ENCODE measurements at places on chromosomes 1 and 21.
A peak's percentile ranks its signal among the peaks of the same experiment; 100 is the strongest.

DNA sequence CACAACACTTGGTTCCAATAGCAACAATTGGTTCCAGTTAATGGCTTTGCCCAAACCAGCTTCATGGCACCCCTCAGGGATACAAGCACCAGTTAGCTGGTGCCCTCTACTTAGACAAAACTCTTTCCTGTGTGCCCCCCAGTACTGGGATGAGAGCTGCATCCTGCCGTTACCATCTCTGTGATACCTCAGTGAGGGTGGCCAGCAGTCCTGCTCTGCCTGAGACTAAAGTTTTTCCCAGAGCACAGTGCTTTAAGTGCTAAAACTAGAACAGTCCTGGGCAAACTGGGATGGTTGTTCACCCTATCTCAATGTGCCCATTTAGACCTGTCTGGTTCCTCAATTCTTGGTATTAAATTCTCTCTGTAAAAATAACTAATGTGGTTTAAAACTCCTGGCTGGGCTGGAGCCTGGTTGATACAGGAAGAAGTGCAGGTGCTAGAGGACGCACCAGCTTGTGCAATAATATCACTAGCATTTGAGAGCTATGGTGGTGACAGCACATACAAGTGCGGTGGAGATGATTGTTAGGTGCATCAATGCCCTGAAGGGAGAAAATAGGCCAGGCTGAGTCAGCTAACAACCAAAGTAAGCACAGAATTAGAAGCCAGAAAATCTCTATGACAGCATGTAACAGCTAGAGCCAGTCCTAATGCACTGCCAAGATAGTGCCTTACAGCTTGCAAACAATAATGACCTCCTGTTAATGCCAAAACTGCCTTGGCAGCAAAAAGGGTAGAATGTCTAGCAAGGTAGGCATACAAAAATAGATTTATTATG, 179.8 kb upstream of the GALNT2 start:
- no peak for DNase-seq

DNA sequence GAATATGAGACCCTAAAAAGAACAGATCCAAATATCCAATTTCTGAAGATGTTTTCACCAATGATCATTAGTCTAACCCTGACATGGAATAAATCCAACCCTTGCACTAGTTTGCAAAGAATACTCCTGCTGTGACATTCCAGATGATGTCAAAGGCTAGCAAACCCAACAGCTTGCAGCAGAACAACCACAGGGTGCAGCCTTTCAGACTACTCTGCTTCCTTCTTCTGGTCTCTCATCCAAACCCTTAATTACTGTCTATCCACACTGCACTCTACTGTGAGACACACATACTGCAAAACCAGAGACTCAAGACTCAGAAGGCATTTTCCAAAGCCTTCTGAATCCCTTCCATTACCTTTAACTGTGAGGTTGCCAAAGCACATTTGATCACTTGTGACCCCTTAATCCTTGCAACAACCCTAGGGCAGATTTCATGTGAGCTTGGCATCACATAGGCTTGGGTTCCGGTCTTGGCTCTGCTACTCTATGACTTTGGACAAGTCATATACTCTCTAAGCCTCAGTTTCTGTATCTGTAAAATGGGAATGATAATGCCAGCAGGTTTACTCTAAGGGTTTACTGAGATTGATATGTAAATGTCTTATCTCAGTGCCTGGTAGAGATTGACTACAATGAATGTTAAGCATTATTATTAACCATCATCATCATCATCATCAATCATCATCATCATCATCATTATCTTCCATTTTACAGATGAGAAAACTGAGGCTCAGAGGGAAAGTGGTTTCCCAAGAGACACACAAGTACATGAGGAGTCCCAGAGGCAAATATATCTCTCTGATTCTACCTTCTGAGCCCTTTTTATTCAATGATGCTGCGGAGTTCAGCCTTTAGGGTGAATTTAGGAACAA, 94.5 kb downstream of the SYF2 start:
- DNase-seq: no peak

DNA sequence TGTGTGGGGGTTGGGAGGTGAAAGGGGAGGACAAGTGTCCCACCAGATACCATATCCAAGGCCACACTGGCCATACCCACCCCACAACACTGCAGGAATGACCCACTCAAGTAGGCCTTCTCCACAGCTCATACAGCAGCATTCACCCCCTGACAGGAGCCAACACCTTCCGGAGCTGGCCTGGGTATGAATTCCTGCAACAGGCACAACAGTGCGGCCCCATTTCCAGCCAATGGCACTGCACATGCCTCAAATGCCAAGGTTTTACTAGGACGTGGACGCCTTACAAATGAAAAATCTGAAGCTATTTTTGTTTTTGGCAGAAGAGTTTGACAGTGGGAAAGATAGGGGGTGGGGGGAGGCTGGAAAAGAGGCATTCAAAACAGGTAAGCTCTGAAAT, 2.0 kb downstream of the KCND3 start:
- no peak for DNase-seq

DNA sequence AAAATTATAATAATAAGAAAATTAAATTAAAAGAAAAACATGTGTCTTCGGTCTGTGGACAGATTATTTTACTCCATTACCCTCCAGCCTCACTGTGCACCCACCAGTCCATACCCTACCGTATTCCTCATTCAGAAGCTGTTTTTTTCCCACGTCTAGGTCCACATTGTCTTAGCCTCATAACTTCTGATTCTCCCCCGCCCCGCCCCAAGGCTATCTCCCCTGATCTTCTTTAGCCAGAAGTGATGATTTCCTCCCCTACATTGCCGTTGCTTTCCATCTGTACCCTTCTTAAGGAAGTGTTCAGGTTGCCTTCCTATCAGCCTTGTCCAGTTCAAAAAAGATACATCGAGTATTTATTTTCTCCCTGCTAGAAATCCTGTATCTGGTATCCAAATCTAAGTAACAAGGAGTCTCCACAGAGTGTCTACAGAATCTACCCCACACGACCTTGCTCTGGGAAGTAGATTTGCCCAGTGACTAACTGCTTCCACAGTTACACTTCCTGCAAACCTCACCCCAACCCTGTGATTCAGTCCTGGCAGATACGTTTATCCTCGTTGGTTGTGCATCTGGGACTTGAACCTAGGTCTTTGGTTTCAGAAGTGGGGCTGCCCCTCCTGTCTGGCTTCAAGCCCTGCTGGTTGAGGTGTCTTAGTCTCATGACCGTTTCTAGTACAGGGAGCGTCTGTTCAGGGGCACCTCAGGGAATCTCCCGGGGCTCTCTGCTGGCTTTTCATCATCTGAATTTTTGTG, 470.2 kb downstream of the CAMTA1 start:
- no peak for DNase-seq

DNA sequence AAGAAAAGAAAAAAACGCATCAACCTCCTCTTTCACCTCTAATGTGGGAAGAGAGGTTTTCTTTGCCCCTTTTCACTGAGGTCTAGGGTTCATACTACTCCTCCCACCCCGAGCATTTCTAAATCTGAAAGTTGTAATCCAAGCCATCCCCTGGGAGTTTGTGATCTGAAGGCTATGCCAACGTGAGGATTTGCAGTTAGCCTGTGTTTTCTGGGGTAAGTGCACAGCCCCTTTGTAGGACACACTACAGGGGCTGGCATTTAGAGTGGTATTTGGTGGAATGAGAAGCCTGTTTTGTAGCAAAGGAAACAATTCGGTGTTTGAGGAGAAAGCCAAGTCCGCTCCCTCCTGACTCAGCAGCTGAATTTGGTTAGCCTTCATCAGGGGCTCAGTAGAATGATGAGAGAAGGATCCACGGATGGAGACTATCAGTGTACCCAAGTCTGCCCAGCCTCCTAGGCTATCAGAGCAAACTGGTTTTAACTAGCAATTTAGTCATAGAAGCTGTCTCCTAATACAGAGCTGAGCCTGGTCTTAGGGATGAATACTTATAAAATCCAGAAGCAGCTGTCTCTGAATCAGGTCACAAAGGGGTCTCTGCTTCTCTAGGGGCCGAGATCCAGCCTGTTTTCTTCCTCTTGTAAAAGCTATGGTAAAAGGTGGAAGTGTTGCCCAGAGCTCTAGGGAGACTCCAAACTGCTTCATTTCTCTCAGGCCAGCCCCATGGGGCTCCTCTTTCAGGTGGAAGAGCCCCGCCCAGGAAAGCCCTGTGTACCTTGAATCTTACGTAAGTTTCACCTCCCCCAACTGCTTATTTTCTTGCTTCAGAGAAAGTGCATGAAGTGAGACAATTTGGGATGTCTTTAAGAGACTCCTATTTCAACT, 2.1 kb downstream of the PCP4L1 start:
- DNase-seq: no peak

DNA sequence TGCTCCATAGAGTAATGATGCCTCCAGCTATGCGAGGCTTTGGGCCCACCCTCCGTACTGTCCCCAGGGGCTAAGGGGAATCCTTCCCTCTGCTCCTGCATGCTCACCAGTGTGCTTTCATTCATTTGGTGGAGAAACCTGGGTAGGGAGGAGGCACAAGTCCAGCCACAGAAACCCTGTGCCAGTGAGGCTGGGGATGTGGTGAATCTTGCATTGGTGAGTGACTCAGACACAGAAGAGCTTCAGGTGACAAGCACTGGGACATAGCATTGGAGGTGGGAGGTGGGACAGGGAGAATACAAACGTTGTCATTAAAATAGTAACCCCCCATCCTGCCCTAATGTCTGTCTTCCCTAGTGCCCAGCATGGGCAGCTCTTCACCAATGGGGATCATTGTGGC, 5.2 kb downstream of the FCGR2A start:
- DNase-seq: no peak

DNA sequence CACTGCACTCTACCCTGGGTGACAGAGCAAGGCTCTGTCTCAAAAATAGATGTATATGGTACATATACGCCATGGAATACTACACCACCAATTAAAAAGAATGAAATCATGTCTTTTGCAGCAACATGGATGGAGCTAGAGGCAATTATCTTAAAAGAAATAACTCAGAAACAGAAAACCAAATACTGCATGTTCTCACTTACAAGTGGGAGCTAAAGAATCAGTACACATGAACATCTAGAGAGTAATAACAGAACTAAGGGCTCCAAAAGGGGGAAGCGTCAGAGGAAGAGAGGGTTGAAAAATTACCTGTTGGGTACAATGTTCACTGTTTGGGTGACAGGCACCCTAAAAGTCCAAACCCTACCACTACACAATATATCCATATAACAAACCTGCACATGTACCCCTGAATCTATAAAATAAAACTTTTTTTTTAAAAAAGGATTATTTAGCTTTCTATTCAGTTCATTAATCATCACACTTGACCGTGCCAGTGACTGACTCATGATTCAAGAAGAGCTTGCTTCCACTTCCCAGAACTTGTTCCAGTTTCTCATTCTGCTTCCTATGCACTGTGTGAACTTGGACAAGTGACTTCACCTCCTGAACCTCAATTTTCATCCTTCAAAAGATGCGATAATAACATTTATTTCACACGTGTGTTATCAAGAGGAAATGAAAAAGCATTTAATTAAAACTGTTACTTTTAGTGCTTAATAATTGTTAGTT, 109.6 kb downstream of the PLPP3 start:
- no peak for DNase-seq

DNA sequence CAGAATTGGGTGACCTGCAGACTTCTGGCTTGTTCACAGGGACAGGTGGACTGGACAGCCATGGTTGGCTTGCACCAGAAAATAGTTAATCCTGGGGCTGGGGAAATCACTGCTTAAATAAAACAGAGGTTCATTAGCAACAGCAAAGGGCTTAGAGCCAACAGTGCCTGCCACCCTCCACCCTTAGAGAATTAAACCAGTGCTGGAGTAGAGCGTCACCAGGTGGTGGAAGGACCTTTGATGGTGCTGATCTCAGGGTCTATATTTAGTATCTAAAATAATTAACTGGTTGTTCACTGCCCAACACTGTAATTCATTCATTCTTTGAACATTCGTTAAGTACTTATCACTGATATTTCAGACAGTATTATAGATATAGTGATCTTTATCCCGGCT, 34.7 kb upstream of the PDE9A start:
- no peak for DNase-seq

DNA sequence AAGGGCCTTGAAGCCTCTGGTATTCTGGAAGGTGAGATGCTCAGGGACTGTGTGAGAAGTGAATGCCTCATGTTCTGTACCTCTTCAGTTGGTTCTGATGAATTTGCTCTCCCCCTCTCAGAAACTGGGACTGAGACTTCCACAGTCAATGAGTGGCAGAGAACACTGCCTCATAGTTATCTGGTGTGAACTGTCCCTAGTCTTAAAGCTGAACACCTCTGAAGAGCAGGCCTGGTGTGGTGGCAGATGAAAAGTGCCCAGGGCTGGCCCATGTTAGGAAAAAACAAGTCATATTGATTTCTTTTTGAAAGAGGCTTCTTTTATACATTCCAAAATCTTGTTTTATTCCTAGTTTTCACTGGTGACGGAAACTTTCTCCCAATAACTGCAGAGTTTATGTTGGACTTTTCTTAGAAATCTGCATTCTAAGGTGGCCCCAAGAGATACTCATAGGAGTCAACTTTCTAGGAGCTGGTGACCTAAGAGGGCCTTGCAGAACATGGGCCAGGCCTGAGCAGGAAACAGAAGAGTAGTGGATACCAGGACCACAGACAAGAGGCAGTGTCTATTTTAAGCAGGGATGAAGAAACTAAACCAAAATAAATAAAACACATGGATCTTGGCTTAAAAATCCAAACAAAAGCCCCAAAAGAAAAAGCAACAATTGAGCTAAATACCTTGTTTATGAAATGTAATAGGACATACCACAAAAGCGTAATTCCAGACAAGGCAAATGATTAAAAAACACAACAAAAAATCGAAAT, 19.5 kb downstream of the DUSP10 start:
- no peak for DNase-seq

- peak; percentile 47 for DNase-seq
Observed at GRCh38 chr1:38235705-38236104, 189.1 kb upstream of the POU3F1 start.

All from amniotic stem cell (primary cell).